ENCODE measurements at places on chromosomes 5 and 9. TPM values are rescaled to one million over a fixed set of nuclear protein-coding genes. Genes with fewer than 3 reads are reported as not detected.

Gene KCNIP1
- 31.2 TPM for total RNA-seq

Gene SOWAHA
- total RNA-seq, result 1.2 TPM

Gene HAPLN1
- 5.0 TPM for total RNA-seq

Gene MTX3
- 22.0 TPM for total RNA-seq

Gene PRUNE2
- total RNA-seq, result 19.7 TPM

Gene TRIM14
- 3.9 TPM for total RNA-seq

GRCh38 chr9:557601-558201 is 283.8 kb upstream of the DMRT1 start:
- no peak for DNase-seq

DNA sequence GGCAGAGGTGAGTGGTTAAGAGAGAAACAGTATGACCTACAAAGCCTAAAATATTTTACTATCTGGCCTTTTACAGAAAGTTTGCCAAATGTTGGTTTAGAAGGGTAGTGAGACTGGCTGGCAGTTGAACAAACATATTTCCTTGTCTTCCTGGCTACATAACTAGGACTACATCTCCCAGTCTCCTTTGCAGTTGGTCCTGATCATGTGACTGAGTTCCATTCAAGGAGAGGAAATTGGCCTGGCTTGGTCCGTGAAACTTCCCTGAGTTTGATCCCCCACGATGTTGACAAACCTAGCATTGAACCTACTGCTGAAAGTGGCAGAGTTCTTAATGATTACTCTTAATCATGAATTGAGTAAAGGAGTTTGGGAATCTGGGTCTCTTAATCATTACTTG is 280.8 kb downstream of the SLIT3 start:
- peak; percentile 54 for DNase-seq

DNA sequence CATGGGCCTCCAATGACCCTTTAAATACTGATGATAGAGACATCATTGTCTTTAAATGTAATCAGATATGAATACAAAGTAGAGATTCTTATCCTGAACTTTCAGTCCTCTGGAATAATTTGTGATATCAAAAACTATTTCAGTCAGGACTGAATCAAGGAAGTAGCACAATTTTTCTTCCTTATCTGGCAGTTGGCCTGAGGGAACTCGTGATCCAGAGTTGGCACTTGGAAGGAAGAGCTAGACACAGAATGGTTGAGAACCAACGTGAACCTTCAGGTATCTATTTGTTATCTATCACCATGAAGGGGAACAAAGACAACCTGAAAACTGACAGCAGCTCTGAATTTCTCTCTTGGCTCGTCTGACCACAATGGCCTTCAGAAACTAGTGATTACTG is 269.3 kb downstream of the PRDM9 start:
- DNase-seq, result no peak

- DNase-seq, result no peak
Measured at GRCh38 chr9:11103525-11103924, 490.7 kb upstream of the PTPRD start.

DNA sequence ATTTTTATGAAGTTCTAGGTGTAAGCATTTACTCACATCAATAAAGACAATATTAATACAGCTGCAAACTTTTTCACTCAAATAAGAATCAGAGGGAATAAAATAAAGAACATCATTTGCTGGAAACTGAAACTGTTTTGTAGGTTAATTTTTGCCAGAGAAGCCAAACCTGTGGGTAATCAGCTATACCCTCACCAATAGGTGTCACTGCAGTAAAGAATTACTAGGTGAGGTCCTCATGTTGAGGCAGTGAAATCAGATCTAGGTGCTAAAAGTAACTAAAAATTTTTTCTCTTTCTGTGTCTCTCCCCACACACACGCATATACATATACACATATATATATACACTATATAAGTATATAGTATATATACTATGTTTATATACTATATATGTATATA is 1016.3 kb upstream of the SEMA6A start:
- DNase-seq, result no peak

GRCh38 chr9:20384642-20385041 is 237.7 kb downstream of the MLLT3 start:
- DNase-seq, result no peak

DNA sequence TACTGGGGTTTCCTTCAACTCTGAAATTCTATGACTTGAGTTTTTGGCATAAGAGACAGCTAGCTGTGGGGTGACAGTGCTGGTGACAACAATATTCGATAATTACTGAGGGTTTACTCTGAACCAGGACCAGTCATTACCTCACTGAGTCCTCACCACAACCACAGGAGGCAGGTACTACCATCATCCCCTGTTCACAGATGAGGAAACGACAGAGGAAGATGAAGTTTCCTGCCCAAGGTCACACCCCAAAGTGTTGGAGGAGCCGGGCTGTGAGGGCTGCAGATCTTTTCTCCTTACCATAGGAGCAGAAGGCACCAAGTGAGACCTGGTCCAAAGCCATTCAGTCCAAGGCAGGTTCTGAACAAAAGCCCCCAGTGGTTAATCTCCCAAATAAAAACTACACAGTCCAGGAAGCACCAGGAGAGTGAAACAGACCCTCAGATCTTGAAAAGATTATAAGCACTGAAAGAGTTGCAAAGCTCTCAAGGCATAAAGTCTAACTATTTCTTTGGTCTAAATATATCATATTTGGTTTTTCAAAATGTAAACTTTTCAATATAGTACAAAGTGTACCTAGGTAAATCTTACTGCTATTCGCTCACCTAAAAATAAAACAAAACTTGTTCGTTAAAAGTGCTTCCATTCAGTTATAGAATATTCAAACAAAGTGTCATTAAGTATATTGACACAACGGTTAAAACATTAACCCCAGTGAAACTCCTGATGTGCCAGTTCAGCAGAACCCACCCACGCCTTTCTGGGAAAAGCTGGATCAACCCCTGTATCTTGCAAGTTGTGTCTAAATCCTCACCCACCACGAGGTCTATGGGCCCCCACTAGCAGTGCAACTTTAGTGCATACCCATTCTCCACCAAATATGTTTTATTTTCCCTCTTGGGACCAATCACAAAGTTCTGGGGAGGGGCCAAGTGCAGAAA is 82.6 kb upstream of the EQTN start:
- no peak for DNase-seq
